ENCODE measurements at places on chromosomes 12 and 14. TPM values are rescaled to one million over a fixed set of nuclear protein-coding genes. Genes with fewer than 3 reads are reported as not detected.

CFAP54 gene
- total RNA-seq, result 0.48 TPM

RND1 gene
- total RNA-seq, result 5.4 TPM

REM2 gene
- 1.2 TPM for total RNA-seq

CLEC4D gene
- total RNA-seq, result 0.33 TPM

BCAT1 gene
- 8.8 TPM for total RNA-seq

TAS2R19 gene
- 4.2 TPM for total RNA-seq

TAS2R30 gene
- 8.6 TPM for total RNA-seq

KRT74 gene
- not detected for total RNA-seq

Data from breast epithelium (tissue), 4 donors.